Activated CD4-positive, alpha-beta T cell treated with anti-CD3 and anti-CD28 coated beads, Interleukin-10, Interleukin-2, amounts not matched to agents 100 ng/mL and 50 ng/mL, durations not matched to agents 16 hours and 8 hours (primary cell): ENCODE measurements at places on chromosomes 13 and 19.

DNA sequence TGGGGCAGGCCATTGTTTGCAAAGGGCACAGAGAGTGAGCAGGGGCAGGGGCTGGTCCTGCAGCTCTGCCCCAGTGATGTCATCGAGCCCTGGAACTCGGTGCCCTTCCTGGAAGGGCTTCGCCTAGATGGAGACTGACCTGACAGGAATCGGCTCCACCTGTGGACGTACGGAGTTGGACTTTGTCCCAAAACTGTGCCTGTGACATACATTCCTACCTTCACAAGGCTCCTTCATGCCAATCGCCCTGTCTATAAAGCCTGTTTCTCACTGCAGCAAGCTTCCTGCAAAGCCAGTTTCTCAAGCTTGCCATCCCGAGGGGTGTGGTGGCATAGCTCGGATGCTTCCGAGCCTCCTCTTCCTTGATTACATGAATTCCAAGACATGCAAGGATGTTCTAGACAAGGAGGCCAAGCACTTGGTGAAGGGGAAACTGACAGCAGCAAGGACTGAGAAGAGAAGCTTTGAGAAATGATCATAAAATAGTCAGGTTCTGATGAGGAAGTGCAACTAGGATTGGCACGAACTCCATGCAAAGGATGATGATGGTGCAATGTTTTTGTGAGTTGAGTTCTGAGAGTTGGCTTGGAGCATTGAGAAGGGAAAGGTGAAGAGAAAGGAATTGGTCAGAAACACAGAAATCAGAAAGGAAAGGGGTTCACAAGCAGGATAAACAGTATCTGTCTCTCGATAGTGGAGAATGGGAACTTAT, 73.6 kb upstream of the STK24 start:
- no peak for DNase-seq

DNA sequence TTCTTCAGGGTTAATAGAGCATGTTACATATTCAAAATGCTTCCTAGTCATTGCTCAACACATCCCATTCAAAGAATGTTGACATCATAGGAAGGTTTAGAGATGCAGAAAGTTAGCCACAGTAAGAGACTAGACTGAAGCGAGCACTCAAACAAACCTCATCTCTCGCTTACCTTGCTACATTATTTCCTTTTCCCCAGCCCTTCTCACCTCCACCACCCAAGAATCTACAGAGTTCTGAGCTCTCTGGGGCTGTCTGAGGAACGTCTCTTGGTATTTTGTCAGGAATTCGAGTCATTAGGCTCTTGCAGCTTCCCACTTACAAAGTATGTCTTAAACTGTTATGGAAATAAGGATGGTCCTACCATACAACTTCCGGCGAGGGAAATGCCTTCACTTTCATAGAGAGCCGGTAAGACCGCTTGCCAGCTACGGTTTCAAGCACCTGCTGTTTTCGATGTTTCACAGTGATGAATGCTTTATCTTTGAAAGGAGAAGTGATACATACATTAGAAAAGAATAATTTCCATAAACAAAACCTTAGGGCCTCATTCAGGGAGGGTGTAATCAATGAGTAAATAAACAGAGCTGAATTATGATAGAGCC, 65.1 kb downstream of the FLT1 start:
- DNase-seq, result no peak

DNA sequence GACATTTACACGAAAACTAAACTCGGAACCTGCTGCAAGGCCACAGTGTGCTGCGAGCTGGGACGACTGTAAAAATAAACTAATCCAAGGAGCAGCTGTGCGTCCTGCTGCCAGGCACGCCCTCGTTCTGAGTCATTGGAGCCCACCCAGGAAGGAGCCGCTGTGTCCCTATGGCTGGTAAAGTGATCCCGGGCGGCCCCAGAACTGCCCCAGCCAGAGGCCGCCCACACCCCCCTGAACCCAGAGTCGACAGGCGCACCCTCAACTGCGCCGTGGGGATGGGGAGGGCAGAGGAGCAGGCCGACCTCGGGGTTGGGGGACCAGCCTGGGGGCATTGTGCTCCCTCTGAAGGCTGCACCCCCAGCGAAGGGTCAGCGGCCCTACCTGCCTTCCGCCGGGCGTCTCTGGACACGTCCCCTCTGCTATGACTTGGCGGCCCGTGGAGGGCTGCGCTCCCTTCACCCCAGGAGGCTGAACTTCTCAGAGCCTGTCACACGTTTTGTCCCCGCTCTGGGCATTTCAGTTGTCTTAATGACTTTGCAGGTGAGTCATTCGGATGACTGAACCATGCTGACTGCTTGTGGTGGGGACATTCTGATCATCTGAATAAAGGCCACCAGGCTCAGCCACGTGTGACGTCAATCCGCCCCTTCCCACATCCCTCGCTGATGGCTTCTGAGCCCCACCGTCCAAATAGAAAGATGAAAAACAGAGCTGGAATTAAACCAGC, 42.7 kb downstream of the ADPRHL1 start:
- no peak for DNase-seq

DNA sequence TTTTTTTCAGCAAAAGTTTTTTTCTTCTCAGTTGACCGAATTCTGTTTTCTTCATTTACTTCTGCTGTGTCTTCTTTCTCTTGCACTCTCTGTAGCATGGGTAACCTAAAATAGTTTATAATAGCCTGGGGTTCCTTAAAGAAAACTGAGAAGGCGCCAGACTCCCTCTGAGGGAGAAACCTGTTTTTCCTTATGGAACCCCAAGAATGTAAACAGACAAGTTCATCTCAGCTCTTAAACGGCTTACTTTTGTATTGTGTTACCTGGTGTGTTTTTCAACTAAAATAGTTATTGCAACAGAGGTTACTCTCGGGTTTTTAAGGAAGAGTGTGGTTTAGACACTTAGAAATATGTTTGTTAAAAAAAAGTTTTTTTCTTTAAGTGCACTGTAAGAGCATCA, 23.8 kb upstream of the TM9SF2 start:
- DNase-seq, result no peak

- no peak for DNase-seq
These were observed 43.5 kb downstream of the FREM2 start for GRCh38 chr13:38730332-38730731.

DNA sequence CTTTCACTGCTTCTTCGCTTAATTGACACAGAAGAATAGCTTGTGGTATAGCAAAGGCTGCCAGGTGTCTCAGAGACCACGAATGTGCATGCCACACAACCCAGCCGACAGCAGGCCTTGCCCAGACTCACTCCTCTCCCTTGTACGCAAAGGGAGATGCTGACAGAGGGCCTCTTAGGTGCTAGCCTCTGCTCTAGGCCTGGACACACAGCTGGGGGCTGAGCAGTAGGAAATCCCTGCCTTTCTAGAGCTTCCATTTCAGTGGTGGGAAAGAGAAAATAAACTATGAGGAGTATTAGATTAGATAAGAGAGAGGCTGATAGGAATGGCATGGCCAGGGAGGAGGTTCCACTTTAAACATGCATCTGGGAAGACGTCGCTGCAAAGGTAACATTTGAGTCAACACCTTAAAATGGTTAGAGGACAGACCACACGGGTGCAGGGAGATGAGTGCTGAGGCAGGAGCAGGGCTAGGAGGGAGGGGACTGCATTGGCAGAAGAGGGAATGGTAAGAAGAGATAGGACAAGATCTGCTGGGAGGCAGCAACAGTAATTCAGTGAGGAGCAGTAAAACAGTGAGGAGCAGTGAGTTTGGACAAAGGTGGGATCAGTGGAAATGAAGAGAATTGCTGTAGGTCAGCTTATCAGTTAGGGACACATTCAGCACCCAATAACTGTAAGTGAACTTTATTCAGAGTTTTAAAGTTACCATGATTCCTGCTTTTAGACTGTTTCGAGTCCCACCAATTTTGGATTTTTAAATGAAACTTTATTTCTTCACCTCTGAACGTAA, 100.0 kb downstream of the RNF17 start:
- no peak for DNase-seq

- no peak for DNase-seq
These were observed 473.2 kb downstream of the DCT start for GRCh38 chr13:94006296-94006695.

- no peak for DNase-seq
These were observed 706 bp downstream of the SERP2 start for GRCh38 chr13:44374348-44374712.

DNA sequence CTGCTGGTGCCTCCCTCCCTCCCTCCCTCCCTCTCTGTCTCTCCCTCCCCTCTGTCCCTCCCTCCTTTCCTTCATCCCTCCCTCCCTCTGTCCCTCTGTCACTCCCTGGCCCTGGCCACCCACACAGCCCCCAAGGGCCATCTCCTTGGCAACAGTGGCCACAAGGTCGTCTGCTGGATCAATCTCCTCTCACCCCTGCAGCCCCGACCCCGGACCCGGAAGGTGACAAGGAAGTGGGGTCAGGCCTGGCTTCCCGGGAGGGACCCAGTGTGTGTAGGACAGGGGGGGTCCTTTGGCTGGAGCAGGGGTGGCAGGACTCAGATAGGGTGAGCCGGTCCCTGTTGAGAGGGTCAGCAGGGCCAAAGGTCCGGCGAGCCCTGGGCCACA, 21.9 kb upstream of the TCF3 start:
- no peak for DNase-seq
